ENCODE measurements at places on chromosomes 2 and 18. TPM values are rescaled to one million over a fixed set of nuclear protein-coding genes. Genes with fewer than 3 reads are reported as not detected.

DNA sequence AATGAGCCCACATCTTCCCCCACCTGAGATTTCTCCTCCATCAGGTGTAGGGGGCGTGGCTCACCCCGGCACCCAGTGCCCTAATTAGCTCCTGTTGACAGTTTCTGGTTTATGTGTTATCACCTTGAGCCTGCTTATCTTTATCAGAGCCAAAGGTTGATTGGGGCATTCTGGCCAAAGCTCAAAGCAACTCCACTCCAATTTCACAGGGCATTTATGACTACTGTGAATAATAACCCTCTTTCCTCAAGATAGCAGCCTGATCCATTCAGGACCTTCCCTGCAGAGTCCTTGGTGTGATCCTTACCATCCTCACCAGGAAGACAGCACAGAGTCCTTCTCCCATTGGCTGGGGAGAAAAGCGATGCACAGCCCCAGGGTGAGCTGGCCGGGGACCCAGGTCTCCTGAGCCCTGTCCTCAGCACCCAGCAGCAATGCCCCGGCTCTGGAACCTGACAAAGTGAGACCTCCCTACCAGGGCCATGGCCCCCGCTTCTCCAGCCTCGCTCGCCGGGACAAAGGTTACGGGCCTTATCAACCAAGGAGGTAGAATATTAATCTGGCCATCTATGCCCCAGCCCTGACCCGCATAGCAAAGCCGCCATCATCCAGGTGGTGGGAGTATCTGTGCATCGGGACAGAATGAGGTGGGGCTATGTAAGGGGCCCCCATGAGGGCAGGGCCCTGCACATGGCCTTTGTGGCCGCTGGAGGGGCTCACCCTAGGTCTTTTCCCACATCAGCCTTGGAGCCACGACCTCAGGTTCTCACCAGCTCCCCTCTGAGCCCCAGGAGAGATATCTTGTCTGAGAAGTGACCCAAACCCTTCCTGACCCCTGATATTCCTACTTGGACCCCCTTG, 64.5 kb downstream of the ZFP36L2 start:
- no peak for DNase-seq
- no peaks in the 10 kb centered on the region for H3K4me1 ChIP-seq
- H3K36me3 ChIP-seq, result no peaks in the 10 kb centered on the region
- H3K4me3 ChIP-seq, result no peak overlapping the region
- H3K27me3 ChIP-seq, result peaks cover 3% of the 10 kb centered on the region
- no peak overlapping the region for H3K27ac ChIP-seq

DNA sequence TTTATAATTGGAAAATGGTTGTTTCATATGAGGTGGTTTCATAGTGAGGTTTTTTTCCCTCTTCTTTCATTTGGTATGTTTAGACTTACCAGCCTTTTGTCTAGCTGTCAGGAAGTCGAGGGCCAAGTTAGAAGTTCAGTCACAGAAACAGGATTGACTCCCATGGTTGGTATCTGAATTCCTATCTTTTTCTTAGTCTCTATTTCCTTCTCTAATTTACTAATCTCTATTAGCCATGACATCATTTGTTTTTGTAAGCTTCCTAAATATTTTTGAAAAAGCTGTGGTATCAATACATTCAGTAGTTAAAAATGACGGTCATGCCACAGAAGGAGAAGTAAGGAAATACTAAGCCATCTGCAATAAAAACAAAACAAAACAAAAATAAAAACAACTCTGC, 206.9 kb downstream of the CCDC85A start:
- H3K27me3 ChIP-seq, result no peaks in the 10 kb centered on the region
- no peak overlapping the region for H3K4me3 ChIP-seq
- no peaks in the 10 kb centered on the region for H3K36me3 ChIP-seq
- no peak overlapping the region for H3K27ac ChIP-seq

DNA sequence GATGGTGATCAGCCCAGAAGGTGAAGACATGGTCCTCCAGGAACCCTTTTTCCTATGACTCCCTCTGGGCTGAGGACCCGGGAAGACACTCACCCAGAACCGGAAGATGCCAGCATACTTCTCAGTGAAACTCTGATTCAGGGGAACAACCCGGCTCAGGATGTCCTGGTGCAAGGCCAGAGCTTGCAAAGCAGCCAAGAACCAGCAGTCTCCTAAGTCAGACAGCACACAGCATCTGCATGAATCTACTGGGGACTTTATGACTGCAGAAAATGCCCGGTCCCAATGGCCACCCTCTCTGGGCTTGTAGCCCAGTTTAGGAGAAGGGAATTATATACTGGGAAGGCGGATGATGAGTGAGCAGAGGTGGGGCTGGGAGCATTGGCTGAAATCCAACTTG, 15.3 kb downstream of the CAPN14 start:
- no peaks in the 10 kb centered on the region for H3K27me3 ChIP-seq
- no peaks in the 10 kb centered on the region for H3K36me3 ChIP-seq
- no peak for DNase-seq
- H3K4me1 ChIP-seq, result peaks cover 6% of the 10 kb centered on the region
- H3K4me3 ChIP-seq, result no peak overlapping the region

DNA sequence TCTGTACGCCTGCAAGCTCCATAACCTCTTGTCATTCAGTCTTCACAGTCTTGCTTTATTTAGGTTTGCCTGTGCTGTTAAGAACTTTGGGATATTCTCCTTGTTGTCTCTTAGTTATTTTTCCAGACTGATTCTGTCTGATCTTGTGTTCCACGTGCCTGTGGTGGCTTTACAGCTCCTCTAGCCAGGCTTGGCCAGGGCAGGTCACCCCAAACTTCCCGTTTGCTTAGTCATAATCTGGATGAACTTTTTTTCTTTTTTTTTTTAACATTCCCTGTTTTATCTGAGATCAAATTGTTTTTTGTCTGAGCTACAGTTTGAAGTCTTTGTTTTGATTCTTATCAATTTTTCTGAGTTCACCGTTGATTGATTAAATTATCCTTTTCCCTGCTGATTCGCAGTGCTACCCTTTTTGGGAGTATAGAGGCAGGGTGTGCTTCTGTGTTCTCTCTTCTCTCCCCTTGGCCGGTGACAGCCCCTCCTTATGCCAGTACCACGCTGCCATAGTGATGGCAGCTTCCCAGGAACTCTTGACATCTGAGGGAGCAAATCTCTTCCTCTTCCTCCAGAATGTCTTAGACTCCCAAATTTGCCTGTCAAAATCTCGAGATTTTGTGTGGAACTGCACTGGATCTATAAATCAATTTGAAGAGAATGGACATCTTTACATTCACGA, 2.5 kb downstream of the SP100 start:
- no peak overlapping the region for H3K4me3 ChIP-seq
- DNase-seq, result no peak
- H3K27ac ChIP-seq, result no peak overlapping the region

GRCh38 chr2:132815516-132815915, 145.5 kb upstream of the LYPD1 start:
- no peak for DNase-seq
- H3K27ac ChIP-seq, result no peak overlapping the region
- H3K4me3 ChIP-seq, result no peak overlapping the region
- peaks cover 5% of the 10 kb centered on the region for H3K36me3 ChIP-seq
- peaks cover 3% of the 10 kb centered on the region for H3K27me3 ChIP-seq

DNA sequence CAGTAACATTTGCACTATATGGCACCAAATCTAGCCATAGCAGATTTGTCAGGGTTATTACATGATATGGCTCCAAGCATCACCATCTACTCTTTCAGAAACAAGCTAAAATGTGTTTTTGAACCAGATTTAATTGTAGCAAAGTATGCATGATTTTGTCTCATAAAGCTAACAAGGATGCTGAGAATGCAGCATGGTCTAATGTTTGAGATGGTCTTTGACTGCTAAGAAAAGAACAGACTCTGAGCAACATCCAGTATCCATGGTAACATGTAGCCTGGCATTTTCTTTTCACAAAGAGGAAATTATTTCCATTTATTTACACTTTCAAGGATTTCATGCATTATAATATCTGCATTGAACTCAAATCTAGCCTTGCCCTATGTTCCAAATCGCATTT, 206.5 kb downstream of the PDE1A start:
- no peaks in the 10 kb centered on the region for H3K27me3 ChIP-seq
- no peak overlapping the region for H3K4me3 ChIP-seq
- no peak for DNase-seq
- H3K4me1 ChIP-seq, result no peaks in the 10 kb centered on the region

GRCh38 chr2:62184512-62185230, 11.2 kb upstream of the B3GNT2 start:
- H3K4me3 ChIP-seq, result no peak overlapping the region
- no peak for DNase-seq
- H3K36me3 ChIP-seq, result no peaks in the 10 kb centered on the region
- H3K27me3 ChIP-seq, result peaks cover 5% of the 10 kb centered on the region
- no peak overlapping the region for H3K27ac ChIP-seq
- peaks cover 12% of the 10 kb centered on the region for H3K4me1 ChIP-seq

The SEMA4F gene
- total RNA-seq, result 28.5 TPM

DNA sequence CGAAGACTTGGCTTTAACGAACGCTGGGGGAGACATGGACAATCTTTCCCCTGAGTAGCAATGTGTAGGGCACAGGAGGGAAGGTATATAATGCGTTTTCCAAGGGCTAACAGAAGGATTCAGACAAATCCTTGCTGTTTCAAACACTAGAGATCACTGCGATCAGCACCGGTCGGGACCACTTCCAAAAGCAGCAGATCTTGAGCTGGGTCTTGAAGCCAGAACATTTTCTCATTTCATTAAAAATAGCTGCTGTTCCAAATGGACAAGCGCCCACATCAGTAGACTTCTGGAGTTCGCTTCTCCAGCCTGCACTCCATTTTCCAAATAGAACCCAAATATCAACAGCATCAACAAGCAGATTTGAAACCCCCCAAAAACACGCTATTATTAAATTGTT, 65.1 kb upstream of the MAPRE2 start:
- DNase-seq, result no peak
- H3K4me1 ChIP-seq, result peaks cover 13% of the 10 kb centered on the region
- H3K4me3 ChIP-seq, result peak overlapping the region; percentile 97
- peak overlapping the region; percentile 78 for H3K27ac ChIP-seq
- H3K36me3 ChIP-seq, result no peaks in the 10 kb centered on the region

The PPP1R1C gene
- 13.8 TPM for total RNA-seq

- DNase-seq, result no peak
- H3K36me3 ChIP-seq, result no peaks in the 10 kb centered on the region
- no peak overlapping the region for H3K4me3 ChIP-seq
Observed at GRCh38 chr2:127229555-127229954, 9.5 kb upstream of the CYP27C1 start.

DNA sequence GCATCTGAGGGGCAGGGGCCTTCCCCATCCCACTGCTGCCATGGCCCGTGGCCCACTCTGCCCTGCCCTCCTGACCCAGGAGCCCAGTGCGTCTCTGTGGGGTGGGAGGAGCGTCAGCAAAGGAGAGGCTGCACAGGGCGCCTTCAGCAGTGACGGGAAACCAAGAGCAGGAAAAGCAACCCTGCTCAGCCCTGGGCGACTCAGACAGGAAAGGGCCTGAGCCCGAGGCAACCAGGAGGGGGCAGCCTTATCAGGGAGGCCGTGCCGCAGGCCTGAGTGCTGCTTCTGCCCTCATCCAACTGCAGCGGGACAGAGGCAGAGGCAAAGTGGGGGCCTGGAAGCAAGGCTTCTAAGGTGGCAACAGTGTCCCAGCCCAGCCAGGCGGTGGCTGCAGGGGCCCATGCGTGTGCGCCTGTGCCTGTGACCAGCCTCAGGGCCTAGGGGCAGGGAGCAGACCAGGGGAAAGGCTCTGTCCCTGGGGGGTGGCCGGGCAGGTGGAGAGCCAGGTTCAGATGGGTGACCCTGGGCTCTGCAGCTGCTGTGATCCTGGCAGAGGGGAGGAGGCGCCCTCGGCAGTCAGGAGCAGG, 23.3 kb upstream of the ALPI start:
- peaks cover 6% of the 10 kb centered on the region for H3K27me3 ChIP-seq
- no peak overlapping the region for H3K4me3 ChIP-seq
- no peaks in the 10 kb centered on the region for H3K36me3 ChIP-seq

GRCh38 chr2:100544911-100545596, 17.7 kb upstream of the PDCL3 start:
- DNase-seq, result no peak
- peaks cover 3% of the 10 kb centered on the region for H3K27me3 ChIP-seq
- peaks cover 19% of the 10 kb centered on the region for H3K36me3 ChIP-seq
- H3K4me3 ChIP-seq, result no peak overlapping the region
- H3K27ac ChIP-seq, result no peak overlapping the region

DNA sequence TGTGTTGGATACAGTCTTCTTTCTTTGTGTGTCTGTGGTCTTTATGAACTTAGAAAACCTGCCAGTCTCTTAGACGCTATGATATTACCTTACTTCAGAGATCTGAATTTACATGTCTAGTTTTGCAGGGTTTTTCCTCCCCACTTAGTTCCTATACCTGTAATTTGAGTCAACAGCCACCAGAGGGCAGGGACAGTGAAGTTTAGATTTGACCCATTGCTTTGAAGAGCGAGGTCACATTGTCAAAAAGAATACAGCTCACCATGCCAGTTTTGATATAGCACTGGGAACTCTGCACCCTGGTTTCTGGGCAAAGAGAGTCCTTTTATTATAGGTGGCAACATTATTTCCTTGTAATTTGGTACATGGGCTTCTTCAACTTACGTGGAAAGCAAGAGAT, 102.3 kb downstream of the MAPK4 start:
- no peak for DNase-seq
- peaks cover 3% of the 10 kb centered on the region for H3K27me3 ChIP-seq
- H3K27ac ChIP-seq, result no peak overlapping the region
- H3K4me3 ChIP-seq, result no peak overlapping the region
- H3K36me3 ChIP-seq, result peaks cover 7% of the 10 kb centered on the region
- peaks cover 31% of the 10 kb centered on the region for H3K4me1 ChIP-seq

The ATOH8 gene
- 9.0 TPM for total RNA-seq

- peak; percentile 38 for DNase-seq
- no peak overlapping the region for H3K27ac ChIP-seq
- H3K36me3 ChIP-seq, result no peaks in the 10 kb centered on the region
- peak overlapping the region; percentile 95 for H3K4me3 ChIP-seq
Observed at GRCh38 chr2:17538022-17538843, 2.3 kb upstream of the VSNL1 start.

The MEMO1 gene
- 48.8 TPM for total RNA-seq

The AQP12A gene
- not detected for total RNA-seq

The CHRNG gene
- total RNA-seq, result 3.5 TPM

DNA sequence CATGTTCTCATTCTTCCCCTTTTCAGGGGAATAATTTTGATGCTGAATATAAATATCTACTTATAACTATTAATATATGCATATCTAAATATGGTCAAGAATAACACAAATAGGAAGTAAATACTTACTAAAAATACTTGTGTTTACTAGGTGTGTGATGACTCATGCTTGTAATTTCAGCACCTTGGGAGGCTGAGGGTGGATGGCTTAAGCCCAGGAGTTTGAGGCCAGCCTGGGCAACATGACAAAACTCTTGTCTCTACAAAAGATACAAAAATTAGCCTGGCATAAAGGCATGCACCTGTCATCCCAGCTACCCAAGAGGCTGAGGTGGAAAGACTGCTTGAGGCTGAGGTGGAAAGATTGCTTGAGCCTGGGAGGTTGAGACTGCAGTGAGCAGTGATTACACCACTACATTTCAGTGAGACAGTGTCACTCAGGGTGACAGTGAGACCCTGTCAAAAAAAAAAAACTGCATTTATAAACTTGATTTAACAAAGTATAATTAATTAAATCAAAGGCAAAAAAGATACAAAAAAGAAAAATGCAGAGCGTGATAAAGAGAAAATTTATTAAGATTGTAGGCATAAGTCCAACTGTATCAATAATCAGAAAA, 703.1 kb upstream of the VRK2 start:
- no peak overlapping the region for H3K27ac ChIP-seq
- no peaks in the 10 kb centered on the region for H3K36me3 ChIP-seq
- no peaks in the 10 kb centered on the region for H3K27me3 ChIP-seq
- H3K4me3 ChIP-seq, result no peak overlapping the region
- H3K4me1 ChIP-seq, result no peaks in the 10 kb centered on the region

- peak overlapping the region; percentile 94 for H3K4me3 ChIP-seq
- peaks cover 6% of the 10 kb centered on the region for H3K27me3 ChIP-seq
- H3K27ac ChIP-seq, result peak overlapping the region; percentile 95
- no peak for DNase-seq
- H3K4me1 ChIP-seq, result peaks cover 23% of the 10 kb centered on the region
Observed at GRCh38 chr2:177265824-177266817, 1.6 kb upstream of the NFE2L2 start.

The HYCC2 gene
- 32.8 TPM for total RNA-seq

The RPRM gene
- 95.9 TPM for total RNA-seq

Measured in glutamatergic neuron (in vitro differentiated cells).